Cardiac septum (tissue), 1 donor: ENCODE measurements at places on chromosomes 12 and 14.

GRCh38 chr14:76126076-76126475 lies 25.6 kb upstream of the GPATCH2L start:
- DNase-seq, result no peak

- peak; percentile 68 for DNase-seq
Observed at GRCh38 chr14:69315301-69315700, 55.3 kb downstream of the GALNT16 start.

DNA sequence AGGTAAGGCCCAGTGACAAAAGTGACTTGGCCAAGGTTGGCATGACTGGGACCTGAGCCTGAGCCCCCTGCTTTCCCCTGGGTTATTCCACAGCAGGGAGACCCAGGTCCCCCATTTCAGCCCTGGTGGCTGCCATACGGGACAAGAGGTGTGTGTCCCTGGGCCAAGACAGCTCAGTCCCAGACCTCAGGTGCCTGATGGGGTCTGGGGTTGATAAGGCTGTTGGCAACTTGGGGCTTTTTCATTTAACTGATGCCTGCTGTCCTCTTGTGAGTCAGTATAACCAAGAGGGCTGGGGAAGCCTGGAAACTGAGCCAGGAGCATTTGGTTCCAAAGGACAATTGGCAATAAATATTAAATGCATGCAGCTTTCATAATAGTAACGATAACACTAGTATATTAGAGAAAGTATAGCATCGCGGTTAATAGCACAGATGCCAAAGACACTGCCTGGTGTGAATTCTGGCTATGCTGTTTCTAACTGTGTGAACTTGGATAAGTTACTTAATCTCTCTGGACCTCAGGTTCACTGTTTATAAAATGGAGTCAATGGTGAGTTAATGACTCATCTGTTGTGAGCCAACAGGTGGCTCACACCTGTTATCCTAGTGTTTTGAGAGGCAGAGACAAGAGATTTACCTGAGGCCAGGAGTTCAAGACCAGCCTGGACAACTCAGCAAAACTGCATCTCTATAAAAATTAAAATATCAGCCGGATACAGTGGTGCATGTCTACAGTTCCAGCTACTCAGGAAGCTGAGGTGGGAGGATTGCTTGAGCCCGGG lies 898 bp downstream of the SDSL start:
- no peak for DNase-seq

- no peak for DNase-seq
Observed at GRCh38 chr14:63855281-63855680, 2.5 kb downstream of the SYNE2 start.

GRCh38 chr12:121279507-121279915 lies 17.0 kb downstream of the CAMKK2 start:
- no peak for DNase-seq

DNA sequence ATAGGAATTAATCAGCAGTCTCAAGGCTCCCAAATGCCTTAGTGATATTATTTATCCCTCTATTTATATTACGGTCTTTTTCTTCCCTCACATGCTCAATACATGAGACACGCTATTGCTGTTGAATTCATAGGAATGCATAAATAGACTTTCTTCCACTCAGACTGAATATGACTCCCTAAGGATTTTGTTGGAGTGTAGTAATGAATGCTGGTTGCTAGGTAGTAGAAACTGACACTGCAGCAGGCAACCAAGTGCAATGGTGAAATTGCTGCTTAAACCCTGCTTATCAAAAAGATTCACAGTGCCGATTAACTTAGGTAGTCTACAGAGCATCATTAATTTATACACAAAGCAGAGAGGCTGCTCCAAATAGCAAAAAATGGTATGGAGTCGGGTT lies 168.2 kb downstream of the KCNC2 start:
- DNase-seq, result no peak

GRCh38 chr12:92721130-92721529 lies 18.3 kb downstream of the PLEKHG7 start:
- no peak for DNase-seq
